ENCODE measurements at places on chromosomes 5 and 9.
A peak's percentile ranks its signal among the peaks of the same experiment; 100 is the strongest.

- no peak for DNase-seq
These were observed 53.8 kb downstream of the NIM1K start for GRCh38 chr5:43245724-43246385.

DNA sequence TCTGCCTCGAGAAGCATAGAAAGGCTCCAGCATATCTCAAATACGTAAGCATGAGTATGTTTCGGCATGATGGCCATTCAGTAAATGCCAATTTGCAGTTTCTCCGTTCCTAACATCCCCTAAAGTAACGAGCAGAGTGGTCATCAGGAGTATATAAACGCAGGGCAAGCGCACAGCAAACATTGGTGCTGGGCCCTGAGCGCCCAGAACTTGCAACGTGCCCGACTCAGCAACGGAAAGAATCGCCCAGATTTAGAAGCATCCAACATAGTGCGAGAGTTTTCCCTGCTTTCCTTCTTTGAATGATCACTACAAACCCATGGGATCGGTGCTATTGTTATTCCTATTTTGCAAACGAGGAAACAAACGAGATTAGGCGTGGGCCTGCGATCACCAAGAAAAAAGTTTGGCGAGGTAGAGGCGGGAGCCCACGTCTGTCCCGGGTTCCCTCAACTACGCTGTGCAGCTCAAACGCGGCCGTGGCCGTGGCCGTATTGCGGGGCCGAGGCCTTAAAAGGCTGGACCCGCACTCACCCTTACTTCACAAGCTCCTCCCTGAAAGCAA, 505 bp downstream of the RPS14 start:
- no peak for DNase-seq

DNA sequence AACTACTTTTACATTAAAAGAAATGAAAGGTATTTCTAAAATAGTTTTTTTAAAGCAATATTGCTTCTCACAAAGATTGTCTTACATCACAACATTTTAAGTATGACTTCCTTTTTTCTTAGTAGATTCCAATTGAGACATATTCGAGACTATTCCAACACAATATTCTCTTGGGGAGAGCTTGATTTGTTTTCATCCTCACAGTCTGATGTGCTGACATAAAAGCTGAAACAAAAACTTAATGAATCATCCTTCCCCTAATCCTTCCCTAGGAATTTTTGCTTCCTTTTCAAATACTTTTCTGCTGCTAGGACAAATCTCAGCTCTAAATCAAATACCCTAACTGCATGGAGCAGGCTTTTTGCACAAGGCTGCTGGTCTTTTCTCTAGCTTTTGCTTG, 245.8 kb upstream of the MAP3K1 start:
- peak; percentile 52 for DNase-seq

DNA sequence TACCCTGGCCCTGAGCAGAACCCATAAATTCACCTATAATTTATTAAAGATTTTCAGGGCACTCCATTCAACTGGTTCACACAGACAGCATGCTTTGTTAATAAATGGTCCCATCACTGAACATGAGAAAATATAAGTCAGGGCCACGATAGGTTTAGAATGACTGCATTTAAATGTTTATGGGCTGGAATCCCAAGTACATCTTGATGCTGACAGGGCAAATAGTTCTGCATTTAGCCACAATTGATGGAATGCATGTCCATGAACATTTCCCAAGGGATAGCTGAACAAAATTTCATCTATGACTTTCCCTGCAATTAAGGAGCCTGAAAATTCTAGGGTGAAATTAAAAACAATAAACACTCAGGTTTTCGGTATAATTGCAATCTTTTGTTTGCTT, 124.5 kb downstream of the CAAP1 start:
- no peak for DNase-seq

- peak; percentile 63 for DNase-seq
These were observed 70.2 kb upstream of the ALDH1A1 start for GRCh38 chr9:73023025-73023541.

DNA sequence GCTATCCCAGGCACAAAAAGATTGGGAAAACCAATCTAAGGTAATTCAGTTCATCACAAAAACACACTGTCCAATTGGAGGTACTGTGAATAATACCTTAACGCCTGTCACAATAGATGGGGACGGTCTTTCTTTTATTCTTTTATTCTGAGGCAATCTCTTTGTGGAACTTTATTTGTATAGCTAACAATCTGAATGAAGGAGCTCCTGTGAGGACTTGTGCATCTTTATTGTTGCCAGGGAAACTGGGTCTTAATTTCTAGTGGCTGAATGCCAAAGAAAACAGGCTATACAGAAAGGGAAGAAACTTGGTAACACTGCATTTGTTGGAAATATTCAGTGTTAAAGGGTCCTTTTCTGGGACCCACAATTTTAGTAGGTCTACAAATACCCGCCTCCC, 546.9 kb upstream of the C9orf72 start:
- DNase-seq = no peak

DNA sequence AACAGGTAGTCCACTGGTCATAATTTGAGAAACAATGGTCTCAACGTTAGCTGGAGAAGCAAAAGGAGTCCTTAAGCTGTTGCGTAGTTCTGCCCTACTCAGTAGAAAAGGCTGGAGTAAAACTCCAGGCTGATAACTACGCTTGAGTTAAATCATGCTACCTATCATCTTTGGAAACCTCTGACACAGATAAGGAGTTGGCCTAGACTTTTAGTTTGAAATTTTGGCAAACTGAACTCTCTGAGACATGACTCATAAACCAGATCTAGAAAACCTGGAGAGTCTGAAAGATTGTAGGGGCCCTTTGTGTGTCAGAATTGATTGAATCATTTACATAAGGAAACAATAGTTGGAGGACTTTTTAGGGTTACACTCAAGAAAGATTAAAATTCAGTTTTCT, 26.3 kb downstream of the NMUR2 start:
- DNase-seq = no peak

GRCh38 chr9:121741228-121741918, 89.9 kb downstream of the DAB2IP start:
- no peak for DNase-seq

- DNase-seq = no peak
These were observed 127.4 kb downstream of the PALM2AKAP2 start for GRCh38 chr9:109907400-109907799.

GRCh38 chr9:134291452-134291881, 34.8 kb upstream of the RXRA start:
- no peak for DNase-seq

GRCh38 chr9:14591411-14591810, 101.8 kb downstream of the ZDHHC21 start:
- no peak for DNase-seq

DNA sequence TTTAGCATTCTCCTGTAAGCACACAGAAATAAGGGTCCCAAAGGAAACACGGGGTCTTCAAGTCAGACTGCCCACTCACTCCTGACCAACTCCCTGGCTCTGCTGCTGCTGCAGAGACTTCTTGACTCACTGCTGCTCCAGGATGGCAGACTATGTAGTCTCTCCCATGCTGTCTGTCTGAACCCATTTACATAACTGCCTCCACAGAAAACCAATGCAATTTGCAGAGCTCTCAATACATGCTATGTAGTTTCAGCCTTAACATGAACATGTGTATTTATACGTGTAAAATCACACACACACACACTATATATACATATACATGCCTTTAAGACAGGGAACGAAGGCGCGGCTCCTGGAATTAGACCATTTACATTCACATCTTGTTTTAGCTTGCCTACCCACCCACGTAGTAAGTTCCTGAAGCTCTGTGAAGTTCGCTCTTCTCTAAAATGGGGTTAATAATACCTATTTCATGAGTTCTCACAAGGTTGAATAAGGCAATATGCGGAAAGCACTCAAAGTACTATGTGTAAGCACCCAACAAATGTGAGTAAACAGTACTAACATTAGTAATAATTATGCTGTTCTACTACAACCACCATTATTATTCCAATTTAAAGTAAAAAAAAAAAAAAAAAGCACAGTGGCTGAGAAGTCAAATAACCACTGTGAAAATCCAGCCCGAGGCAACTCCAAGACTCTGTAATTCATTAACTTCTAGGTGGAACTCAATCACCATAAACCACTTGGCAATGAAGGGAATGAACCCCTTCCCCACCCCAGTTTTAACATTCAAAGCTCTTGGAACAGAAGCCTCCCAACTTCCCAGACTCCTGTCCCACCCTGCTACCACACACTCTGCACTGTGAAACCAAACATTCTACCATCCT, 31.8 kb downstream of the PRELID2 start:
- DNase-seq = no peak

DNA sequence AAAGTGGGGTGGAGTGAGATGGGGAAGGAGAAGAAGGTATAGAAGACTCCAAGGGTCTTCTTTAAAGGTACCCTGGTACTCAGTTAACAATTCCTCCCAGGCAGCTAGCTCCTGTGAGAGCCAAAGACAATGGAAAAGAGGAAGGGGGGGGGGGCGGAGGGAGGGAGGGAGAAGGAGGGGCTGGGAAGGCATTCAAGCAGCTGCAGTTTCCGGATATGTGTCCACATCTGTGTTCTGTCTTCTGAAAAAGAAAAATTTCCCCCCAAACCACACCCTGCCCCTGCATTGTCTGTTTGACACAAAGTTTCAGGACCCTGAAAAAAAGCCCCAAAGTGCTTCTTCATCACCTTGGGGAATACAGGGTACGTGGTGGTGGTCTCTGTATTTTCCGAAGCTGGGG, 11.1 kb downstream of the SPRY4 start:
- DNase-seq = peak; percentile 47

GRCh38 chr9:27485158-27485557, 38.9 kb upstream of the IFNK start:
- no peak for DNase-seq

DNA sequence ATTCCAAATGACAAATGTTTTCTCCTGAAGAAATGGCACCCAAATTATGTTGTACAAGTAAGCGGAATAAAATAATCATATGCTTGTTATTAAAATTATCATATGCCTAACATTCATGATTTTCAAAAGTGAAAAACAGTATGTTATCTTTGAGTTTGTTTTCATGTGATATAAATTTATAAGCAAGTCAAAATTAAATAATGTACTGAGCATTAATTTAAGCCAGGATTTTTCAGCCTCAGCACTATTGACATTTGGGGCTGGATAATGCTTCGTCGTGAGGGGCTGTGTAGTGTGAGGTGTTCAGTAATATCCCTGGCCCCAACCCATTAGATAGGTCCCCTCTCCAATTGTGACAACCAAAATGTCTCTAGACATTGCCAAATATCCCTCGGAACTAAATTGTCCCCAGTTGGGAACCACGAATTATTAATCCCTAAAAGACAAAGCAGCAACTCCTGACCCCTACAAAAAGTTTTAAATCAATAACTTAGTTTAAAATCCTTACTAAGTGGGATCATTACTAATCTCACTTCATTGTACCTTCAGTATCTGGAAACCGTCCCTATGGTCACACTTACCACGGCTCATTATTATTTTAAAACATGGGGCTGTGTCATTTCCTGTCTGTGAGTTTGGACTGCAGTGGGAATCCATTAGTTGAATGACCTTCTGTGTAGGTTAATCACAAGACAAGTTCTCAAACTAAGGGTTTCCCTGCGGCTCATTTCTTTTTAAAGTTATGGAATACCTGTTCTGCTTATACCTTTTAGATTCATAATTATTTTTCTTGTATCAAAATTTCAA, 1.3 kb upstream of the NNT start:
- peak; percentile 20 for DNase-seq

DNA sequence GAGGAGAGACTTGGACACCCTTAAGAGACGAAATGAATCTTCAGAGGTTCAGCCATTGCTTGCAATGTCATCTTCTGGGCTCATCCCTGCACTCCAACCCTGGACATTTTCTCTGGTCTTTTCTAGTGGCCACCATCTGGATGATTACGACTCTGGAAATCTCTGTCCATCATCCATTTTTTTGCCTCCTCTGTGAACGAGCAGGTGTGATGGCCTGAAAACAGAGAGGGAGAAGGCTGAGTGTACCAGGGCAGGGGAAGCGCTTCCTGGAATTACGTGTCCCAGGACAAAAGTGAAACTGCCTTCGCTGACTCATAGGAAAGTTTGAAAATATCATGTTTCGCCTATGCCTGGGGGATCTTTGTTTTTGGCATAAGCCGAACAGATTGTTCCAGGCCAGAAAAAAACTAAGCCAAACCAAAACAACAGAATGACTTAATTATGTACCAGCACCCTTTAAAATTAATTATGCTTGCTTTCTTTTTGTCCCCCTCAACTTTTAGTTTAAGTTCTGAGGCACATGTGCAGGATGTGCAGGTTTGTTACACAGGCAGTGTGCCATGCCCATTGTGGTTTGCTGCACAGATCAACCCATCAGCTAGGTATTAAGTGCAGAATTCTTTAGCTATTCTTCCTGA, 31.9 kb downstream of the ANKRD33B start:
- DNase-seq = peak; percentile 90

Measured in AG20443 (cell line).